ENCODE measurements at places on chromosomes 2 and 18.

DNA sequence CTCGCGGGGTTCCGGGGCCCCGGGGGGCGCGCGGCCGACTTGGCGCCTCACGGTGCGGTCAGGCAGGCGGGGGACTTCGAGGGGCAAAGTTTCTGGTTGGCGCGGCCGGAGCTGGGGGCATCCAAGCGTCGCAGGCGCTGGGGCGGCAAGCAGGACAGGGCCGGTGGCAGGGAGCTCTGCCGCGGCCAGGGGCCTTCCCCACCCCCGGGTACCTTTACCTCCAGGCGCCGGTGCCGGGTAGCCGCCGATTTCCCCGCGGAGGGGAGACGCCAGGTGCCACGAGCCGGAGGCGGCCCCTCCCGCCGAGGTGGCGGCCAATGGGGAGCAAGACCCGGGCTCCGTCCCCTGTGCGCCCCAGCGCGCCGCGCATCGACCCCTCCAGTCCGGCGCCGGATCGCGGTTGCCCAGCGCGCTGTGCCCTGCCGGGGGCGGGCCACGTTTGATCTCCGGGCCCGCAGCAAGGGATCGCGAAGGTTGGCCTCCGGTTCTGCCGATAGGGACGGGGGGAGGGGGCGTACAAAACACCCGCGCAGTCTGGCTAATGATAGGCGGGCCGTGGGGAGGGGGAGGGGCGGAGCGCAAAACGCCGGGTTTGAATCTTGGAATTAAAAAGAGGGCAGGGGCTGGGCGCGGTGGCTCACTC lies at the start of gene ST8SIA5:
TSS of gene ST8SIA5 (minus strand) at position 495 of the 643 bp plus-strand sequence. CDS start 545 bp downstream, outside the sequence.
- no peaks in the 10 kb centered on the region for H3K36me3 ChIP-seq
- peak within 1 kb of the TSS; percentile 65 for H3K4me3 ChIP-seq
- H3K4me1 ChIP-seq: peaks cover 28% of the 10 kb centered on the region
- no peak for DNase-seq
- no peak within 1 kb of the TSS for H3K27ac ChIP-seq

GRCh38 chr2:145503511-145503910 lies 983.6 kb upstream of the ZEB2 start:
- H3K4me3 ChIP-seq: no peak overlapping the region
- no peaks in the 10 kb centered on the region for H3K36me3 ChIP-seq
- no peaks in the 10 kb centered on the region for H3K4me1 ChIP-seq
- no peak for DNase-seq
- H3K27me3 ChIP-seq: no peaks in the 10 kb centered on the region

DNA sequence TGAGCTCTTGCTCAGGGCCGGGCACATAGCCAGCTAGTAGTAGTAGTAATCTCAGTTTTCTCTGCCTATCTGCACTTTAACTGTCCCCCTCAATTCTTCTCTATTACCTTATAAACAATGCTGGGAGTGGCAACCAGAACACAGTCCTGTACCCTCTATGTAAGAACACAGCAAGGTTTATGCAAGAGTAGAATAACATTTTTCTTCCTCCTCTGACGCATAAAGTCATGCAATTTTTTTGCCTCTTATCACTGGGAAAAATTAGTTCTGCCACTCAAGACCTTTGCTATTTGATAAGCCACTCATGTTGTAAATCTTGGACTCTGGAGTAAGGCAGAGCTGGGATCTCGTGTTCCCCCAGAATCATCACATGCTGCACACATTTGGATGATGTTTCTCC lies 200.7 kb upstream of the SOX11 start:
- no peaks in the 10 kb centered on the region for H3K27me3 ChIP-seq
- H3K36me3 ChIP-seq: no peaks in the 10 kb centered on the region
- H3K27ac ChIP-seq: no peak overlapping the region

DNA sequence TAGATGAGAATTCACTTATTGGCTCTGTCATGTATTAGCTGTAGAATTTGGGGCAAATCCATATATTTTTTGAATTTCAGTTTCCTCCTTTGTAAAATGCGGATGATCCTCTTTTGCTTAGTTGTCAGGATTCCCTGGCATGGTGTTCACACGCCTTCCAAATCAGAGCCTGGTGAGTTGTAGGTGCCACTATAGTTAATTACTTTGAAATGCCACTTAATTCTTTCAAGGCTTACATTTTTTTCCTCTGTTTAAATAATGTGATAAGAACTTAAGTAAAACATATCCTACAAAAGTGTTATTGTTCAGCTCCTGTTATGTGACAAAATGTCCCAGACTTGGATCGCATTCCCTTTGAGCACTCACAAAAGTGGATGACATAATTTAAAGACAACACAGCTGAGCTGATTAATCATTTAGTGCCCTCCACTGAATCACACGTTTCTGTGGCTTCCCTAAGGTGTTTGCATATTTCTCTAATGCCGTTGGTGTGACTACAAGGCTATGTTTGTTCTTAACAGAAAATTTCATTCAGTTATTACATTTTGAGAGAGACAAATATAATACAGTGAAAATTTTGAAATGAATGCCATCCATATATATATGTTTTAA lies 471.2 kb upstream of the CHST9 start:
- DNase-seq: no peak
- H3K4me3 ChIP-seq: no peak overlapping the region
- H3K27ac ChIP-seq: no peak overlapping the region
- H3K27me3 ChIP-seq: no peaks in the 10 kb centered on the region
- no peaks in the 10 kb centered on the region for H3K36me3 ChIP-seq

DNA sequence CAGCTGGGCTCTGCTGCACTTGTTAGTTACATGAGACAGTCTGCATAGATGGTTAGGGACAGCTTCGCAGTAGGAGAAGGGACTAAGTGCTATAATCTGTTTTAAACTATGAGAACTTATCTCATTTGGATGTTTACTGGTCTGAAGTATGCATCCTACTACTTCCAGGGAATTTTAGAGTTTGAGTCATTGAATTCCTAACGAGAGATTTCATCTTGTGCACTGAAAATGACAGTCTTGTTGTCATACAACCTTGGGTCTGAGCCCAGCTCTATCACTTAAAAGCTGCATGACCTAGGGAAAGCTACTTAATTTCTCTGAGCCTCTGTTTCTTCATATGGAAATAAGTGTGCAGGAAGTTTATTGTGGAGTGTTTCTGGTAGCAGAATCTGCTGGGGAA lies 78.4 kb downstream of the TRIM43 start:
- H3K27me3 ChIP-seq: peaks cover 24% of the 10 kb centered on the region
- no peak overlapping the region for H3K4me3 ChIP-seq
- peaks cover 11% of the 10 kb centered on the region for H3K4me1 ChIP-seq
- no peak overlapping the region for H3K27ac ChIP-seq
- no peaks in the 10 kb centered on the region for H3K36me3 ChIP-seq

Data from activated naive CD4-positive, alpha-beta T cell treated with anti-CD3 and anti-CD28 coated beads, Interleukin-2, amount 10 ng/mL, durations not matched to agents 7 days and 5 days (primary cell).